IPS DF 6.9 (cell line): ENCODE measurements at places on chromosomes 12 and 14.

GRCh38 chr12:32025906-32026305 is 66.7 kb downstream of the RESF1 start:
- no peaks in the 10 kb centered on the region for H3K36me3 ChIP-seq
- H3K27me3 ChIP-seq, result no peaks in the 10 kb centered on the region
- H3K27ac ChIP-seq, result no peak overlapping the region
- H3K4me3 ChIP-seq, result no peak overlapping the region
- no peak for DNase-seq
- peaks cover 4% of the 10 kb centered on the region; the same call in 1 of the 2 replicates for H3K4me1 ChIP-seq

DNA sequence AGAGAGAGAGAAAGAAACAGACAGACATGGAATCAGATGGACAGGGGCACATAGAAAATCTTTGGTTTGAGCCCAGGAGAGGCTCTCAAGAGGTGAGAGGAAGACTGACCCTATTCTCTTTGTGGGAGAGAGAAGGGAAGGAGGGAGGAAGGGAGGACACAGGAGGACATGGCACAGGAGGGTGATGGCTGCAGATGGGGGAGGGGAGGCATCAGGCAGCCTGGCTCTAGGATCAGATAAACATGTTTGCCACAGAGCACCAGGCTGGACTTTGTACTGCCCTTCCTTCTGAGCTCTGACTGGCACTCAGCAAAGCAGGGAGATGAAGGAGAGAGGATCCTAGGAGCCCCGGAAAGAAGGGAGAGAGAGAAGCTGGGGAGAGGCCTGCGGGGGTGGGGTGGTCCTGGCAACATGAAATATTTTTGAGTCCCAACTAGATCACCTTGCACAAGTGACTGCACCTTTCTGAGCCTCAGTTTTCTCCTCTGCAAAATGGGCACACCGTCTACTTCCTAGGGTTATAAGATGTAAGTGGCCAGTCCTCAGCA is 6.1 kb downstream of the HNF1A start:
- H3K27me3 ChIP-seq, result no peaks in the 10 kb centered on the region
- no peak for DNase-seq
- H3K4me1 ChIP-seq, result peaks cover 2% of the 10 kb centered on the region; the same call in 1 of the 2 replicates
- H3K4me3 ChIP-seq, result no peak overlapping the region

DNA sequence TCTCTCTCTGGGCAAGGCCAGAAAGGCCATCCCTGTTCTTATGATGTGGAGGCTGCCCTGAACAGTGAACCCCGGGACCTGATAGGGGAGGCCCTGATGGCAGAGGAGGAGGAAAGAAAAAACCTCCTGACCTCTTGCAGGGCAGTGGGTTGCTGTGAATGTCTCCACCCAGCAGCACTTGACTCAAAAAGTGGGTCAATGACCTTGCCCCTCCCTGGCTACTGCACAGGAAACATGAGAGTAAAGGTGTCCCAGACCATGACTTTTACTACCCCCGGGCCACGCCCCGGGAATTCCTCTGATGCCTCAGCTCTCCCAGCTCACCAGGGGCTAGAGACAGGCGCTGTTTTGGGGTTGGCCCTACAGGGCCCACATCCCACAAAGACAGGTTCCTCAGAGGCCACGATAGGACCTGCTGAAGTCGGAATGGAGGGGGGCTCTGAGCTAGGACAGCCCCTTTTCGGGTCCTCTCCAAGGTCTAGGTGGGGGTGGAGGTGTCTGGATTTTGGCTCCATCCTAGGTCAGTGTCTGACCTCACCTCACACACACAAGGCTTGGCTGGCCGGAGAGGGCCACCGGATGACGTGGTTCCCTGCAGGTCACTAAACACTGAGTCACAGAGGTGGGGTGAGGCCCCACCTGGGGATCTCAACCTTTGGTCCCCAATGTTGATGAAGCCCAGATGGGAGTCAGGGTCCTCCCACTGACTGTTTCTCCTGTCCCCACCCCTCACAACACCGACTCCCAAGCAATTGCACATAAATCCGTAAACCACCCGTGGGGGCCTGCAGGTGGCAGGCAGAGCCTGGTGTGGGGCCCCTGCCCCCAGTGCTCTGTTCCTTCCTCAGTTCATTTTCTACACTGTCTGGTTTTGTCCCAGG is 1.6 kb downstream of the RHOF start:
- no peak overlapping the region for H3K4me3 ChIP-seq
- no peak overlapping the region for H3K27ac ChIP-seq

GRCh38 chr14:53924753-53925152 is 31.9 kb downstream of the BMP4 start:
- H3K4me3 ChIP-seq, result no peak overlapping the region
- H3K36me3 ChIP-seq, result no peaks in the 10 kb centered on the region
- no peak overlapping the region for H3K27ac ChIP-seq

GRCh38 chr12:64029013-64029857 is 184.7 kb downstream of the SRGAP1 start:
- no peaks in the 10 kb centered on the region for H3K36me3 ChIP-seq
- no peak overlapping the region for H3K27ac ChIP-seq
- H3K4me1 ChIP-seq, result no peaks in the 10 kb centered on the region

DNA sequence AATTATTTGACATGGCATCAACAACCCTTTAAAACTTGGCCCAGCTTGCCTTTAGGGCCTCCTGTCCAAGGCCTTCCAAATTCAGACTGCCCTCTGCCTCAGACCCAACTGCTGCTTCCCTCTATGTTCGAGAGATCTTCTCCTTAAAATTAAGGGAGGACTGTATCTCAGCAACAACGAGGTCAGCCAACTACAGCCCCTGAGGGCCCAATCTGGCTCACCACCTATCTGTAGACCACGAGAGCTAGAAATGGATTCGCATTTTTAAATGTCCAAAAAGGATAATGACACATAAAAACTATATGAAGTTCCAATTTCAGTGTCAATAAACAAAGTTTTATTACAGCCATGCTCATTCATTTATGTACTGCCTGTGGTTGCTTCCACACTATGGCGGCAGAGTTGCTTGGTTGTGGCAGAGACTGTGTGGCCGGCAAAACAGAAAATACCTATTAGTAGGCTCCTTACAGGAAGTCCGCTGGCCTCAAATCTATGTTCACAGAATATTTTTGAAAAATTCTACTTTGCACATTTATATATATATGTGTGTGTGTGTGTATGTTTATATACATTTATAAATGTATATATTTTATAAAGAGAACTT is 1026.9 kb downstream of the BCL11B start:
- H3K36me3 ChIP-seq, result no peaks in the 10 kb centered on the region
- DNase-seq, result no peak
- H3K27me3 ChIP-seq, result no peaks in the 10 kb centered on the region
- peaks cover 1% of the 10 kb centered on the region; the same call in 1 of the 2 replicates for H3K4me1 ChIP-seq

- no peak overlapping the region for H3K27ac ChIP-seq
- no peak for DNase-seq
- H3K4me3 ChIP-seq, result no peak overlapping the region
- H3K27me3 ChIP-seq, result no peaks in the 10 kb centered on the region
These were observed 67.0 kb upstream of the MAX start for GRCh38 chr14:65169351-65169750.

DNA sequence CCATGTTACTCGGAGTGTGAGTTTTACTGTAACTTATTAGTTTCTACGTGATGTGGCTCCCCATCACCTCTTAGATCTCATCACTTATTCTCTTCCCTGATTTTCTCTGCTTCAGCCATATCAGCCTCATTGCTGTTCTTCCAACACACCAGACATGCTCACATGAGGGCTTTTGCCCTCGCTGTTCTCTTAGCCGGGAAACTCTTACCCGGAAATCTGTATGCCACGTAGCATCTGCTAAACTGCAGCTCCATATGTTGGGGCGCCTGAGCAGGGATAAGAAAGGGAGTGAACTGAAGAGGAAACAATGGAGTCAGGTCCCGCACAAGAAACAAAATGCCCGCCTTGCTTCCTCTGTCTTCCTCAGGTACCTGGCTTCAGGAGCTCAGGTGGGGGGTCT is 16.6 kb downstream of the SMUG1 start:
- DNase-seq, result no peak
- peaks cover 3% of the 10 kb centered on the region; the same call in 1 of the 2 replicates for H3K4me1 ChIP-seq
- H3K27me3 ChIP-seq, result peaks cover 37% of the 10 kb centered on the region
- no peak overlapping the region for H3K4me3 ChIP-seq

- H3K27me3 ChIP-seq, result no peaks in the 10 kb centered on the region
- H3K36me3 ChIP-seq, result no peaks in the 10 kb centered on the region
These were observed 133.2 kb downstream of the MGAT4C start for GRCh38 chr12:86122846-86123468.

DNA sequence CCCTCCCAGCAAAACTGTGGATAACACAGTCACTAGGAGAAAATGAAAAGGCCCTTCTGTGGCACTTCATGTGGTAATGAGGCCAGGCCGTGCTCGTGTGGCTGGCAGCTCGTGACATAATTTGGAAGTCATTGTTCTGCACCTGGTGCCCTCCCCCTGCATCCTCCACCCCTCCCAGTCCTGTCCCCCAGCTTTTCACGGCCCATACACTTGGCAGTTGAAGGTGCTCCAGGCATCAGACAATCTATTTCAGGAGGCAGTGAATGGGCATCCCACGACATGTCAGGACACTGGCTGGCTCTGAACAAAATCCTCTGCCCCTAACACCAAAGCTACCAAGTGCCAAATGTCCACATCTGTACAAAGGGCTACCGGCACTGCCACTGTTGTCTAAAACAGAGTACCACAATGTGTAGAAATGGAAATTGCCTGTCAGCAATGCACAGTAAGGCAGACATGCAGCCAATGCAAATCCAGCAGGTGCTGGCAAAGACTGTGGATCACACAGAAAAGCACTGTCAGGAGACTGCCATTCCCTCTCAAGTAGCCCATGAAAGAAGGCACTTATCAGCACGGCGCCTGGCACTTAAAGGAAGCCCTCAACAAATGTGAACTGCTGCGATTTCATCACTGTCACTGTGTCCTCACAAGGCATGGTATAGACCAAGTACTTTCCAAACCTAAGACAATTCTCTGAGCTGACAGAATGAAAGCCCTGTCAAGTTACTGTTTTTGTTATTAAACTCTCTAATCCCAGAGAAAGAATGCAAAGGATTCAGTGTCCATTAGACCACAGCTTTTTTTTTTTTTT is 39.1 kb downstream of the CORO1C start:
- no peaks in the 10 kb centered on the region for H3K36me3 ChIP-seq
- DNase-seq, result no peak
- H3K4me1 ChIP-seq, result peaks cover 9% of the 10 kb centered on the region; the same call in 1 of the 2 replicates

DNA sequence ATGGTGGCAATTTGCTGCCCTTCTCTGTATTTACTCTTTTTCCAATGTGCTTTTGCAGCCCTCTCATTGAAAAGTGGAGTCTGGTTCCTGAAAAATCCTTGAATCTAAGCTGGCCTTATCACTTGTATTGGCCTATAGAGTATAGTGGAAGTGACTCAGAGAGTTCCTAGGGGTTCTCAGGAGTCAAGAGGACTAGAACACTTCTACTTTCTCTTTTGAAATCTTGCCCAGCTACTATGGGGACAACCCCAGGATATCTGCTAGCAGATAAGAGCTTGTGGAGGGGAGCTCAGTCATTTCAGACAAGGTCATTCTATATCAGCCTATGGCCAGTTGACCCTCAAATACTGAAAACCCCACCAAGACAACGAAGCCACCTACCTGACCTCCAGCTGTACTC is 26.7 kb upstream of the WSCD2 start:
- no peaks in the 10 kb centered on the region for H3K36me3 ChIP-seq
- no peaks in the 10 kb centered on the region for H3K4me1 ChIP-seq
- no peak overlapping the region for H3K4me3 ChIP-seq
- H3K27me3 ChIP-seq, result no peaks in the 10 kb centered on the region
- no peak overlapping the region for H3K27ac ChIP-seq

- no peak overlapping the region for H3K27ac ChIP-seq
- H3K36me3 ChIP-seq, result no peaks in the 10 kb centered on the region
These were observed 47.1 kb downstream of the CCDC60 start for GRCh38 chr12:119381471-119382235.

DNA sequence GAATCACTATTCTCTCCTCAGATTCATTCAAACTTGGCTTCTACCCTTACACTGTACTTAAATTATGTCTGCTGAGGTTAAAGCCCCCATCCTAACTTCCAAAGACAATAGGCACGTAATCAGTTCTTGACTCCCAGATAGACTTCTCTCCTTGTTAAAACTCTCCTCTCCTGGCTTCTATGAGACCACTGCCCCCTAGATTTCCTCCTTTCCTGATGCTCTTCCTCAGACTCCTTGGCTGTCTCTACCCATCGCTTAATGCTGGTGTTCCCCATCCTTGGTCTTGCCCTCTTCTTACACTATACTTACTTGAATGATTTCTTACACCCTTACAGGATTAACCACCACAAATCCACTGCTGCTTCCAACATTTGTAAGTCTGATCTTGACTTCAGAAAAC is 32.8 kb downstream of the TC2N start:
- H3K36me3 ChIP-seq, result no peaks in the 10 kb centered on the region
- no peak overlapping the region for H3K27ac ChIP-seq
- H3K27me3 ChIP-seq, result no peaks in the 10 kb centered on the region
- no peak overlapping the region for H3K4me3 ChIP-seq
- H3K4me1 ChIP-seq, result no peaks in the 10 kb centered on the region; the same call in 1 of the 2 replicates

DNA sequence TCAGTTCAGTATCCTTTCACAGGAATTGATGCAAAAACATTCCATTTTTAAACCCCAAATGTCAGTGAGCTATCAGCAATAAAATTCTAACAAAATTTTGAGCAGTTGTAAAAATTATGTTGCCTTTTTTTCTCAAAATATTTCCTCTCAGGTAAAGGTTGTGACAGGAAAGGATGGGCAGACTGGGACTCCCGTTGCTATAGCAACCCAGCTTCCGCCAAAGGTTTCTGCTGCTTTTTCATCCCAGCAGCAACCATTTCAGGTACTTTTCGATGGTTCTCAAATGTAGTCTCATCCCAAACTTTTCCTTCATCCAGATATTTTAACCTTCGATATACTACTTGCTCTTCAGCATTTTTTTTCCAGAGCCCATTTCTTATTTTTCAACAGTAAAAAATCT is 13.6 kb downstream of the EP400 start:
- no peaks in the 10 kb centered on the region for H3K27me3 ChIP-seq
- DNase-seq, result no peak
- H3K27ac ChIP-seq, result no peak overlapping the region
- H3K4me1 ChIP-seq, result no peaks in the 10 kb centered on the region
- no peak overlapping the region for H3K4me3 ChIP-seq

DNA sequence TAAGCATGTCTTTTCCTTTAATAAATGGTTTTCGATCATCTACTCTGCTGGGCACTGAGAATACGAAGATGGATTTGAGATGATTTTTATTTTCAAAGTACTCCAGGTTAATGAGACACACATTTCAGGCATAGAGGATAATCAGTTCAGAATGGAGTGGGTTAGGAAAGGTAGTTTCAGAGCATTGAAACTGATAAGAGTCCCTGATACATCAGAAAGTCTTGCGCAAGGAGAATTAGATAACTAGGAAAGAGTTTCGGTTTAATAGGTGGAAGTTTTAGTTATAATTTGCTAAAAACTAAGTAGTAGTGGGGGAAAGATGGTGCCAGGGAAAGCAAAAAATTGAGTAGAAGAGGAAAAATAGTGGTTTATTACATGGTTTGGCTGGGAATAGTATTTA is 50.1 kb downstream of the ZDHHC17 start:
- no peak overlapping the region for H3K27ac ChIP-seq
- no peaks in the 10 kb centered on the region for H3K4me1 ChIP-seq
- DNase-seq, result no peak
- no peak overlapping the region for H3K4me3 ChIP-seq

GRCh38 chr12:42356344-42356743 is 30.4 kb downstream of the PPHLN1 start:
- no peaks in the 10 kb centered on the region for H3K36me3 ChIP-seq
- H3K27ac ChIP-seq, result no peak overlapping the region
- no peaks in the 10 kb centered on the region for H3K27me3 ChIP-seq
- no peak for DNase-seq
- H3K4me3 ChIP-seq, result no peak overlapping the region
